ENCODE measurements at places on chromosomes 7 and 10.

GRCh38 chr7:41437257-41438196 is 265.4 kb downstream of the INHBA start:
- no peak for DNase-seq

- DNase-seq = no peak
Observed at GRCh38 chr7:154241988-154242387, 189.8 kb downstream of the DPP6 start.

DNA sequence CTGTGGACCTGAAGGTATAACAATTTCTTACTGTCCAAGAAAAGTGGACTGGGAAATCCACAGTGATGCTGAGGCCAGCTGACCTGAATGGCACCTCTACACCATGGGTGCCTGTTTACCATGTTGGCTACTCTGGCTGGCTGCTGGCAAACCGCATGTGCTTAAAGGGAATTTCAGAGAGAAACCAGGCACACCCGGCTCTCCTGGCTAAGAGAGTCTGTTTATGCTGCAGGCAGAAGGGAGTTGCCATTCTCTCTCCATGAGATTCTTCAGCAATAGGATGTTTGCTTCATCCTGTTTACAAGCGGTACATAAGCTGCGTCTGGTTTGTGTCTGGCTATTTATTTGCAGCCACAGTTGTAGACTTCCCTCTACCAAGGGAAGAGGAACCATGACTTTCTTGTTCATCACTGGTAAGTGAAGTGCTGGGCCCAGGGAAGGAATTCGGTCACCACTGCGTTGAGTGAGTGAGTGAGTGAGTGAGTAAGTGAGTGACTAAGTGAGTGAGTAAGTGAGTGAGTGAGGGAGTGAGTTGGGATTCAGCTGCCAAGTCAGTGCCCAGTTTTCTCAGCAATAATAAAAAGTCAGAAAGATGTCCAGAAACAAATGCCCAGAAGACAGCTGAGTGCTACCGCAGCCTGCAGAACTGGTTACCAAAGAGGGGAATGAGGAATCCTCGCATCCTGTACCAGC is 90.4 kb downstream of the COBL start:
- no peak for DNase-seq

- no peak for DNase-seq
Observed at GRCh38 chr10:97039538-97040247, 146.1 kb downstream of the SLIT1 start.
